Suppressor macrophage treated with lipopolysaccharide for 4 hours (primary cell): ENCODE measurements at places on chromosomes 3 and 15.

DNA sequence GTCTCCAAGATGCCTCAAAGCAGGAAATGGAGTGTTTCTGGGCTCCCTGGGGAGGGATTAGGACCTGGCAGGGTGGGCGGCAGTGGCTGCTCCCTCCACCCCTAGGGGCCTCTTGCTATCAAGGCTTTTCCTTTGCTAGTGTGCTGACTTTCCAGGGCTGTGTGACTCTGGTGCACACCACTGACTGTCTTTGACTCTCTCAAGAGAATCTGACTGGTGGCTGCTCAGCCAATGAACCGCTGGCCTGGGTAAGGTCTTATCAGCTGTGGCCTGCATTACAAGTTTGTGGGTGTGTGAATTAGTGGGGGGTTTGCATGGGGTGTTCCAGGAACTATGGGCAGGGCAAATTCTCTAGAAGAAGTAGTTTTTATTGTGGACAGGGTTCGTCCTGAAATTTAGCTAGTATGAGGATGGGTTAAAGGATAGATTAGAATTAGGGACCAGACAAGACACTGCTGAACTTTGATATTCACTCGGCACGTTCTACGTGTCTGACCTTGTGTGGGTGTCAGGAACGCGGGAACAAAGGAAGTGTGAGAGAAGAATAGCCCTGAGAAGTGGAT lies 29.5 kb downstream of the SIAH2 start:
- no peak for DNase-seq

- no peak for DNase-seq
Observed at GRCh38 chr3:46995901-46996562, 16.6 kb downstream of the NBEAL2 start.

- DNase-seq = no peak
Observed at GRCh38 chr3:38657369-38657768, 7.9 kb upstream of the SCN5A start.

DNA sequence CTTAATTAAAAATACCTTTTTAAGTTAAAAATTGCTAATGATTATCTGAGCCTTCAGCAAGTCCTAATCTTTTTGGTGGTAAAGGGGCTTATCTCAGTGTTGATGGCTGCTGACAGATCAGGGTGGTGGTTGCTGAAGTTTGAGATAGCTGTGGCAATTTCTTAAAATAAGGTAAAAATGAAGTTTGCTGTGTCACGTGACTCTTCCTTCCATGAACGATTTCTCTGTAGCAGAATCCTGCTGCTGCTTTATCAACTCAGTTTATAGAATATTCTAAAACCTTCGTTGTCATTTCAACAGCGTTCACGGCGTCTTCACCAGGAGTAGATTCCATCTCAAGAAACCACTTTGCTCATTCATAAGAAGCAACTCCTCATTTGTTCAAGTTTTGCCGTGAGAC lies 110.1 kb downstream of the SUCNR1 start:
- DNase-seq = no peak

GRCh38 chr3:9448071-9448470 lies 50.7 kb downstream of the SETD5 start:
- DNase-seq = no peak

GRCh38 chr15:62788224-62788623 lies 254.3 kb upstream of the TPM1 start:
- DNase-seq = no peak

DNA sequence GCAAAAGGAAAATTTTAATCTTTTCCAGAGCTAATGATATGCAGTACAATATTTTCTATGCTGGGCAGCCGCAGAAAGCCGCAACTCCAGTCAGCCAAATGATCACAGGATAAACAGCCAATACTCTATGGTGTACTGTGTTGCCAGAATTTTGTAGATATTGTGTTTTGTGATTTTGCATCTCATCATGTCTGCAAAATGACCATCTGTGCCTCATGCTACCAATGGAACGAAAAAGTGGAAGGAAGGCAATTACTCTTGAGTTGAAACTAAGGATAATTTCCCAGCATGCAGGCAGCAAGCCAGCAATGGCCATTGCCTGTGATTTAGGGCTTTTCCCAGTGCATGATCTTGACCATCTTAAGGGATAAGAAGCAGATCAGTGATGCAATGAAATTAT lies 891.9 kb downstream of the PLOD2 start:
- DNase-seq = no peak

- no peak for DNase-seq
Observed at GRCh38 chr3:118941236-118941635, 93.4 kb downstream of the IGSF11 start.

DNA sequence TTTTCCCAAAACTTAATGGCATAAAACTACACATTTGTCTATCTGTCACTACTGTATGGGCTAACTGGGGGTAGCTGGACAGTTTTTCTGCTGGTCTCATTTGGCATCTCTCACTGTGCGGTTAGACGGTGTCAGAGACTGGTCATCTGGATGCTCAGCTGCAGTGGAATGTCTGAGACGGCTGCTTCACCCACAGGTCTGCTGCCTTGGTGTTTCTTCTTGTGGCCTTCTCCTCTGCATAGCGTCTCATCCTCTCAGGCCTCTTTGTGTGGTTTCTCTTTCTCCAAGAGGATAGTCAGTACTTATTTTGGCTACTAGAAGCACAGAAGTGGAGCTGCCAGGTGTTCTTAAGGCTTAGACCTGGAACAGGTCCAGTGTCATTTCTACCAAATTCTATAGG lies 35.9 kb upstream of the GOLGA6L9 start:
- no peak for DNase-seq

- DNase-seq = no peak
Observed at GRCh38 chr15:49212897-49213296, 42.9 kb downstream of the GALK2 start.

DNA sequence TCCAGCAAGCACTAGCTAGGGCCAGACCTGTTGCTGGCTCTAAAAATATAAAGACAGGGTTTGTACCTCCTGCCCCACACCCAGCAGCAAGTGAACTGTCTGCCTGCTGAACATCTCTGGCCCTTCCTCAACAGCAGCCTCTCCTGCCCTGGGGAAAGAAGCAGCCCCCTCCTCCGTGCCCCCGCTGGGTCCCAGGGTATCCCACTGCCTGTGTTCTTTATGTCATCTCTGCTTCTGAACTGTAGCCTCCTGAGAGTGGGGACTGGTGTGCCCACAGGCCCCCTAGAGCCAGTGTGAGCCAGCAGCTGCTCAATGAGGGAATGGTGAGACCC lies 54.5 kb downstream of the ACAD9 start:
- DNase-seq = no peak

GRCh38 chr15:31042751-31043150 lies 51.3 kb upstream of the MTMR10 start:
- DNase-seq = no peak

GRCh38 chr3:126184465-126185000 lies 4.1 kb upstream of the ALDH1L1 start:
- no peak for DNase-seq

DNA sequence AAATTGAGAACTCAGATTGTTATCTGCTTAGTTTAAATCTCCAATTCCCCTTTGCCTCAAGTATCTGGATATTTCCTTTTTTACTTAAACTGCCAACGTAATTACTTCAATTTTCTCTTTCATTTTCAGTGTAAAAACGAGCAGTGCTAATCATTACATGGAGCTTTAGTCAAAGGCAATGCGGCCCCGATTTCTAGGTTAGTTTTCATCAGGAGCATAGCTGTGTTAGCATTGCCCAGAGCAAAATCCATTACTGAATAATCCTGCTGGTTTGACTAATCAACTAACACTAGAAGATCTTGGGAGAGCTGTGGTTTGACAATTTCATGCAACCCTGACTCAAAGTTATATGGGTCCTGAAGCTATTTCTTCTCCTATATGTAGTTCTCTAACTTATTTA lies 46.2 kb downstream of the ZPLD1 start:
- DNase-seq = no peak

DNA sequence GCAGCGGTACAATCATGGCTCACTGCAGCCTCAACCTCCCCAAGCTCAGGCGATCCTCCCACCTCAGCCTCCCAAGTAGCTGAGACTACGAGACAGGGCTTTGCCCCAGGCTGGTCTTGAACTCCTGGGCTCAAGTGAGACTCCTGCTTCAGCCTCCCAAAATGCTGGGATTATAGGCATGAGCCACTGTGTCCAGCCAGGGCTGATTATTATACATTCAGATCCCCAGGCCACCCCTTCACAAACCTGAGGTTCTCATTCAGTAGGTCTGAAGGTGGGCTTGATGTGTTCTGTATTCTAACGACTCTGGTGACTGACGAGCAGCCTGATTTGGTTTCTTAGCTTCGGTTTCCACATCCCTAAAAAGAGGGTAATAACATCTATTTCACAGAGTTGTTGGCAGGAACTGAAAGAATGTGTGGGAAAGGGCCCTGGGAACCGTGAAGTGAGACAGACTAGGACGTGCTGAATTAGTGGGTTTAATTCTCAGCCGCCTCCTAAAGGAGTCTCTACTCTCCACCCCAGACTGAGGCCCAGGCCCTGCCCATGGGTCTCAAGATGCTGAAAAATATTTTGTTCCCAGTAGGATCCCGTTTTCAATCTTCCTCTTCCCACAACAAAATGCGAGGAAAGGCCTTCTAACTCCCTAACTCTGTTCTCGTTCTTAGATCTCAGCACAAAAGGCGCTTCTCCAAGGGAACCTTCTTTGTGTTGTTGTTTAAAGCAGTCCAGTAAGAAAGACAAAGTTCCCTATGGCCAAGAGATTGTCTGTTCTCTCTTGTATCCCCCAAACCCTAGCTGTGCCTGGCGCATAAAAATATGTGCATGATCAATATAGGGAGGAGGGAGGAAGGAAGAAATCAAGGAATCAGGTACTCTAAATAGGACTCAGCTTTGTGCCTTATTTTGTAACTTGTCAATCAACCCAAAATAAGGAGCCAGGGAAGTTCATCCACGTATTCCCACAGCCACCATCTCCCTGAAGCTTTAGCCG lies 210.0 kb upstream of the TOPAZ1 start:
- DNase-seq = no peak

DNA sequence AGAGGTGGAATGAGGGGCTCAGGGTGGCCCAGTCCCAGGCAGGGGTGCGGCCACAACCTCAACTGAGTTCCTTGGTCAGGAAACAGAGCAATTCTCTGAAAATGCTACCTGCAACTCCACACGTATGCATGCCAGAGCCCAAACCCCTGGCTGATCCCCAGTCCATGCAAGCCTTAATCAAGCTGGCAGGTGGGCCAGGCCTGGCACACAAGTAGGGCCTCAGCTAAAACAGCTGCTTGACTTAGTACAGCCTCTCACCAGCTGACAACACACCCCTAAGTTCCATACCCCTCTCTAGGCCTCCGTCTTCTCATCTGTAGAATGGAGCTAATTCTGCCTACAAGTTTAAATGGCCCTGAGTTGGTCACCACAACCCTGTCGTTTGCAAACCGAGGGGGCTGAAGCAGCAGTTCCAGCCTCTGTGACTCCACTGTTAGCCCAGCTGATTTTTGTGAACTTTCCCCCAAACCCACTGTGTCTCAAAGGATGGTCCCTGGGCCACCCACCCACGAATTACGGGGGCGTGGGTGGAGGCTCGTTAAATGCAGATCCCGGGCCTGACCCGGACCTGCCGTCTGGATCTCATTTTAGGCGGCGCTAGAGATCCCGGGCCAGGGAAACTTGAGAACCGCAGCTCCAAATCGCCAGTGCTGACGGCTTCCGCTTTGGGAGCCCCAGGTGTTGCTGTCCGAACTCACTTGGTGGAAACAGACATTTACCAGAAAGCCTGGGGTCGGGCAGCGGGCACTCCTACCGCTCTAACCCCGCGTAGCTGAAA lies 927 bp downstream of the CHDH start:
- peak; percentile 15 for DNase-seq

- DNase-seq = no peak
Observed at GRCh38 chr3:31166249-31166885, 271.9 kb upstream of the GADL1 start.

GRCh38 chr3:14706096-14706495 lies 31.2 kb downstream of the C3orf20 start:
- no peak for DNase-seq

DNA sequence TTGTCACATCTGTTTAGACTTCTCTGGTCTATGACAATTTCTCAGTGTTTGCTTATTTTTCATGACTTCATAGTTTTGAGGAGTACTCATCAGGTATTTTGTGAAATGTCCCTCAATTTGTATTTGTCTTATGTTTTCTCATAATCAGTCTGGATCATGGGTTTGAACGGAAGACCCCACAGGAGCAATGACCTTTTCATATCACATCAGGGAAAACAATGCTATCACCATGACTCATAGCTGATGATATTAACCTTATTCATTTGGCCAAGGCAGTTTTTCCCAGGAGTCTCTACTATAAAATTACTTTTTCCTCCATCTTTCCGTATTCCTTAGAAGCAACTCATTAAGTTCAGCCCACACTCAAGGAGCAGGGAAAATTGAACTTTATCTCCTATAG lies 32.7 kb downstream of the AADACL2 start:
- DNase-seq = peak; percentile 11

DNA sequence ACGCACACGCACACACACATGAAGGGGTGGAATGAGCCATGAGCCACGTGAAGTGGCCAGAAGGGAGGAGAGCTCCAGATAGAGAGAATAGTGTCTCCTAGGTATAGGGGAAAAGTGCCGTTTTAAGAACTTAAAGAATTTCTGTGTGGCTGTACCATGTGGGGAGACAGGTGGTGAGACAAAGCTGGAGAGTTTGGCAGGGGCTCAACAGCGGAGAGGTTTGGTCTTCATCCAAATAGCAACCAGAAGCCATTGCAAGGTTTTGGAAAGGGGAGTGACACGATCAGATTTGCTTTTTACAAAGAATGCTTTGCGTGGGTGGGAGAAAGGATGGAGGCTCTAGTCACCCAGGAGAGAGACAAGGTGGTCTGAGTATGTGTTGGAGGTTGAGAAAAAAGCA lies 146.0 kb downstream of the IL20RB start:
- DNase-seq = no peak
